ENCODE measurements at places on chromosomes 16 and 17.

GRCh38 chr17:67696347-67696746 is 21.4 kb upstream of the NOL11 start:
- DNase-seq, result no peak

GRCh38 chr17:32828822-32829221 is 48.1 kb downstream of the MYO1D start:
- no peak for DNase-seq

DNA sequence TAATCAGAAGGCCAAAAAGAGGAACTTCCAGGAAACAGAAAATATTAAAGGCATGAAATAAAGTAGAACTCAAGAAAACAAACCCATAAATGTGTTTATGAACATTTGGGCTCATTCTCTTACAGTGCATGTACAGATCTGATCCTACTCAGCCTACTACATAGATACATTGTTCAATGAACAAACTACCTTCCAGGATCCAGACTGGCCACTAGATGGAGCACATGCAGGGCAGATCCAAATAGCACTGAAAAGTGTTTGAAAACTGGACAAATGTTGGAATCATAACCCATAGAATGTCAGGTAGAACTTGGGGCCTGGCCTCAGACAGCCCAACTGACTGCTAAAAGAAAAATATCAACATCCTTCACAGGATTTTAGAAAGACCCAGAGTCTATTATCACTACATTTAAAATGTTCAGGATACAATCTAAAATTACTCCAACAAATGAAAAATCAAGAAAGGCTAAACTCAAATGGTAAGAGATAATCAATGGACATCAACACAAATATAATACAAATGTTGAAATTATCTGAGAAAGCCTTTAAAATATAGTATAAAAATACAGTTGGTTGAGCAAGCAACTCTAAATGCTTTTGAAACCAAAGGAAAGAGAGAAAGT is 122.4 kb upstream of the NUDT7 start:
- DNase-seq, result peak; percentile 17

DNA sequence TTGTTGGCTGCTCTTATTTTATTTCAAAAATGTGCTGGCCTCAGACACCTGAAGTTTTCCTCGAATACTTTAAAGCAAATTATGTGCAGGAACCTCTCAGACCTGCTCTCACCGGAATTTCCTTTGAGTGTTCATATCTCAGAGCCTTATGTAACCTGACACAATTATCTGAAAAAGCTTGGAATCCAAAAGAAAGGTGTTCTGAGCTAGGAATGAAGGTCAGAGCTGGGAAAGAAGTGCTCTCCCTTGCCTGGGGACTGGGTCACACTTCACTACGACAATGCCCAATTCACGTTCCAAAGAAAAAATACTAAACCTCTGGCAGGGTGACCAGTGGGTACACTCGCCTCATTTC is 6.7 kb upstream of the HSD11B2 start:
- no peak for DNase-seq

DNA sequence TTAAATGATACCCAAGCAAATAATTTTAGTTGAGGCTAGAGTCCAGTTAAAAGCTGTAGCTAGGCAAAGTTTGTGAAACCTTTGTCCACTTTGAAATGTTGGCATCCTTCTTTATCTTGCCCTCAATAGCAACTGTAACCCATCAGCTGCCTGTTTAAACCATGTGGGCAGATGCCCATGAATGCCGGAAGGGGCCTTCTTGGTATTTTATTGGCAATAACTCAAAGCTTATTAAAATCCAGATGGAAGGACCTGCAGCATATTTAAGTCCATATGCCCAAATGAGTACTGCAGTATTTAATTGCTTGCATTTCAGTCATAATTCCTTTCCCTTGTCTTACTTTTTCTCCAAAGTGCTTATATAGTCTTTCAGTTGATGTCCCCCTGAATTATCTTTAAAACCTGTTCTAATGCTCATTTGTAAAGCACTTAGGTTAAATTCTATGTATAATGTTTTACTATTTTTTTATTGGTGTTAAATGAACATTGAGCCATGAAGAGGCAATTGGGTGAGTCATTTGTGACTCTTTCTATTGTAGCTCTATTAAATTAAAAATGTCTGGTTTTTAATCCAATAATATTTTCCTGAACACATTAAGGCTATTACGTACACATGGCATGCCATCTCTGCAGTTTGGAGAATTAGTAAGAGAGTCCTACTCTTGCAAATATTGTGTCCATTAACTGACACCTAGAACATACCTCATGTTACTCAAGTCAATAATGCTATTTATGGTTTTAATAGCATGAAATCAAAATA is 225.3 kb downstream of the KCNJ2 start:
- DNase-seq, result no peak

DNA sequence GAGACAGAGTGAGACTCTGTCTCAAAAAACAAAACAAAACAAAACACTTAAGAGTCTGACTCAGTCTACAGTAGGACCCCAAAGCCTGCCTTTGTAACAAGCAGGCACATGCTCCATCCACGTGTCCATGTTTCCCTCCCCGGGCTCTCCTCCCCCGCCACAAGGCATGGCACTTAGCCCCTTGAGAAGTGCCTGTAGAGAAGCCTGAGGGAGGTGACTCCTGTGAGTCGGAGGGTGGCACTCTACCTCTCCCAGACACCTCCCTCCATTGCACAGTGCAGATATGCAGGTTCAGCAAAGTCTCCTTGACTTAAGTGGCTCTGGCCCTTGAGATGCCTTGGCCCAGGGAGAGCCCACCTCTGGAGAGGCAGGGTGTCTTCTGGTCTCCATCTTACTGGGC is 6.8 kb downstream of the FHOD1 start:
- DNase-seq, result no peak
